ENCODE measurements at places on chromosomes 3 and 15. TPM values are rescaled to one million over a fixed set of nuclear protein-coding genes. Genes with fewer than 3 reads are reported as not detected.

RAD18 gene
- 28.7 TPM for total RNA-seq

DNA sequence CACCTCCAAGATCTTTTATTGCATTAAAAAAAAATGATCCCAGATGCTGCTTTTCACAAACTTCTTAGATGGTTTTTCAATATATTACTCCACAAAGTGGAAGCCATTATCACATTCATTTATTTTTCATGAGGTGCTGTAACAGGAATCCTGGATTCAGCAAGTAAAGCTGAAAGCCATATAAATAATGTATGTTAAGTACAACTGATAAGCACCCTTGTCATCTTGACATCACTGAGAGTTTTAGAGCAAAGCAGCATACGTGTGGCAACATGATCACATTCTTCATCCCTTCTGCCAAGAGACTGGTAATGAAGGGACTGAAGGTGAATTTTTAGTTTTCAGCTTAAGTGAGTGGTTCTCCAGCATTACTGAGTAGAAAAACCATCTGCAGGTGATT lies 44.9 kb upstream of the LRRFIP2 start:
- H3K4me1 ChIP-seq = peaks cover 26% of the 10 kb centered on the region
- DNase-seq = no peak
- no peaks in the 10 kb centered on the region for H3K36me3 ChIP-seq
- H3K27ac ChIP-seq = no peak overlapping the region

DNA sequence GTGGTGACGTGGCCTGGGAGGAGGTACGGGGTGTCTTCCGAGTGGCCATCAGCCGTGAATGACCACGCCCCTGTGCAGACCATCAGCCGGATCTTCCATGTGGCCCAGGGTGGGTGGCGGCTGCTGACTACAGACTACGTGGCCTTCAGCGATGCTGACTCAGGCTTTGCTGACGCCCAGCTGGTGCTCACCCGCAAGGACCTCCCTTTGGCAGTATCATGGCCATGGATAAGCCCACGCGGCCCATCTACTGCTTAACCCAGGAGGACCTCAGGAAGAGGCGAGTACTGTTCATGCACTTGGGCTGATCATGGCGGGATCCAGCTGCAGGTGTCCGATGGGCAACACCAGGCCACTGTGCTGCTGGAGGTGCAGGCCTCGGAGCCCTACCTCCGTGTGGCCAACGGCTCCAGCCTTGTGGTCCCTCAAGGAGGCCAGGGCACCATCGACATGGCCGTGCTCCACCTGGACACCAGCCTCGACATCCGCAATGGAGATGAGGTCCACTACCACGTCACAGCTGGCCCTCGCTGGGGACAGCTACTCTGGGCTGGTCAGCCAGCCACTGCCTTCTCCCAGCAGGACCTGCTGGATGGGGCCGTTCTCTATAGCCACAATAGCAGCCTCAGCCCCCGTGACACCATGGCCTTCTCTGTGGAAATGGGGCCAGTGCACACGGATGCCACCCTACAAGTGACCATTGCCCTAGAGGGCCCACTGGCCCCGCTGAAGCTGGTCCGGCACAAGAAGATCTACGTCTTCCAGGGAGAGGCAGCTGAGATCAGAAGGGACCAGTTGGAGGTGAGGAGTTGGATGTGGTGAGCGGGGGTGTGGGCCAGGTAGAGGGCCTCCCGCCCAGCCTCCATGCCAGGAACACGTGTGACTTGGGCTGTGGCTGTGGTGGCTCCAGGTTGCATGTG lies 178.4 kb downstream of the TBC1D2B start:
- no peak for DNase-seq
- no peaks in the 10 kb centered on the region for H3K27me3 ChIP-seq
- no peaks in the 10 kb centered on the region for H3K4me1 ChIP-seq
- H3K4me3 ChIP-seq = no peak overlapping the region
- H3K36me3 ChIP-seq = no peaks in the 10 kb centered on the region

GRCh38 chr15:67174446-67174845 lies 80.0 kb downstream of the AAGAB start:
- H3K27ac ChIP-seq = peak overlapping the region; percentile 70
- DNase-seq = no peak
- H3K36me3 ChIP-seq = peaks cover 64% of the 10 kb centered on the region
- no peak overlapping the region for H3K4me3 ChIP-seq
- peaks cover 28% of the 10 kb centered on the region for H3K4me1 ChIP-seq
- no peaks in the 10 kb centered on the region for H3K27me3 ChIP-seq

All from HCT116 (cell line).